ENCODE measurements at places on chromosomes 7 and 10.

DNA sequence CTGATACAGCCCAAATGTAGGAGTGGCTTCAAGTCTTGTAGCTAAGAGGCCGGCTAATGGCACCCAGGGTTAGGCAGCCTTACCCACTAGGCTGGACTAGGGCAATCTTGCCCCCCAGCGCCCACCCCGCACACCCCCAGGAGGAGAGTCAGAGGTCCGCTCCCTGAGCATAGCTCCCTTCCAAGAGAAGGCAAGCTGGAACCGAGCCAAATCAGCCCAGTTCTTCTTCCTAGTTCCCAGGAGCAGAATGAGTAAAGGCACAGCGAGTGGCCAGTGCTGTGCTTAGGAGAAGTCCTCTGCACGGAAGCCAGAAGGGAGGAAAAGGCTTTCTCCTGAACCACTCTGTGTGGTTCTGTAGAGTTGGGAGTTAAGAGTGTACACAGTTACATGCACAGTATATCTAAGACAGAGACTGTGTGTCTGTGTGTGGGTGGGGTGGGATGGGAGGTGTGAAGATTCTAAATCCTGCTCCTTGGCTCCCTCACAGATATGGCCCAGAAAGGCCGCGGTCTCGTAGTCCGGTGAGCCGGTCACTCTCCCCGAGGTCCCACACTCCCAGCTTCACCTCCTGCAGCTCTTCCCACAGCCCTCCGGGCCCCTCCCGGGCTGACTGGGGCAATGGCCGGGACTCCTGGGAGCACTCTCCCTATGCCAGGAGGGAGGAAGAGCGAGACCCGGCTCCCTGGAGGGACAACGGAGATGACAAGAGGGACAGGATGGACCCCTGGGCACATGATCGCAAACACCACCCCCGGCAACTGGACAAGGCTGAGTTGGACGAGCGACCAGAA lies 59.7 kb upstream of the PDCD4 start:
- DNase-seq: no peak

- no peak for DNase-seq
Measured at GRCh38 chr7:276230-276835, 13.6 kb upstream of the FOXL3 start.

- DNase-seq: no peak
Measured at GRCh38 chr10:122078965-122079795, 90.2 kb downstream of the TACC2 start.

- no peak for DNase-seq
Measured at GRCh38 chr10:86350897-86351296, 15.7 kb downstream of the GRID1 start.

GRCh38 chr10:96608805-96609204 lies 22.0 kb upstream of the TM9SF3 start:
- no peak for DNase-seq

- DNase-seq: no peak
Measured at GRCh38 chr7:96080027-96080426, 241.9 kb downstream of the SLC25A13 start.

GRCh38 chr7:17532861-17533404 lies 234.5 kb downstream of the AHR start:
- DNase-seq: no peak

GRCh38 chr10:124012583-124012982 lies 80.8 kb downstream of the CHST15 start:
- no peak for DNase-seq

DNA sequence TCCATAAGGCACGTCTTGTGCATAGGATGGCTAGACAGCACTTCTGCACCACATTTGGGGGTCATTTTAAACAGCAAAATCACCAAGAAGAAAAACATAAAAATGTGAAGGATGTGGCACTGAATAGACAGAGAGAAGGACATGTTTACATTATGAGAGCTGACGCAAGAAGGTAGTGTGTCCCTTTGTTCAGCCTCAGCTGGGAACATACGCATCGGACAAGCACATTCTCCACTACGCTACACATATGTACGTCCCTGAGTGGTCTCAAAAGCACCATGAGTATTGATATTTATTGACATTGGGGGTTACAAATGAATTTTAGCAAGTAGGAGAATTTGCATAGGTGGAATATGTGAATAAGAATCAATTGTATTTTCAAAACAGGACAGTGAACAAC lies 20.2 kb downstream of the DDC start:
- DNase-seq: no peak

DNA sequence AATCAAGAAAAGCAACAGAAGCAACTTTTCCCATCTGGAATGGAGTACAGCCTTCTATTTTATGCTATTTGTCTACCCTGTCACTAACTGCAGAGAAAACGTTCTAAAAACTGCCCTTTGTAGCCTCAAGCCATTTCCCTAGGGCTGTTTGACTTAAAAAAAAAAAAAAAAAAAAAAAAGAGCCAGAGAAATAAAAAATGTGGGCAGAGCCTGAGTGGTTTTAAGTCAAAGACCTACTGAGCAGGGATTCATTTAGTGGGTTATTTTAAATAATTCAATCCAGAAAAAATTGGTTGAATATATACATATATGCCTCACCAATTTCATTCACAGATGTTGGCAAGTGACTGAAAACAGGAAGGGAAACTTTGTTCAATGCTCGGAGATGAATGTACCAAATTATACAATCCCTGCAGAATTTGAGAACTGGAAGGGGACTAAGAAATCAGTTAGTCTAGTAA lies 75.2 kb downstream of the PPP1R3C start:
- DNase-seq: no peak

GRCh38 chr10:7117806-7118674 lies 292.8 kb downstream of the SFMBT2 start:
- no peak for DNase-seq

- DNase-seq: no peak
Measured at GRCh38 chr10:100065084-100065660, 16.5 kb downstream of the CPN1 start.

- no peak for DNase-seq
Measured at GRCh38 chr10:30349967-30350735, 1.1 kb upstream of the MTPAP start.

GRCh38 chr7:80924090-80924489 lies 5.2 kb upstream of the SEMA3C start:
- no peak for DNase-seq

DNA sequence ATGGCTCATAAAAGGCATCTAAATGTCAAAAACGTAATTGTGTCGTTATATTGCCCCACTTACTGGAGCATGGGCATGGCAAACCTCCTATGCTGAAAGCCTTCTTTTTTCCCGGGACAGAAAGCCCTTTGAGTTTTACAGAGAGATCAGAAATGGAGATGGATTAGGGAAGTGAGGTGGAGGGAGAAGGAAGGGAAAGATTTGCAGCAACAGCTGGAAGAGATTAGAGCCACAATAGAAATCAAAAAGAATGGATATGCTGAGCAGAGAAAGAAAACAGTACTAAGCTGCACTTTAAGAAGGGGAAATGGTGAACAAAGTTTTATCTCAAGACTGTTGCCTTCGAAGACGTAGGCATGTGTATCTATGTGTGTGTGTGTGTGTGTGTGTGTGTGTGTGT lies 97.2 kb upstream of the PCGF5 start:
- DNase-seq: no peak

DNA sequence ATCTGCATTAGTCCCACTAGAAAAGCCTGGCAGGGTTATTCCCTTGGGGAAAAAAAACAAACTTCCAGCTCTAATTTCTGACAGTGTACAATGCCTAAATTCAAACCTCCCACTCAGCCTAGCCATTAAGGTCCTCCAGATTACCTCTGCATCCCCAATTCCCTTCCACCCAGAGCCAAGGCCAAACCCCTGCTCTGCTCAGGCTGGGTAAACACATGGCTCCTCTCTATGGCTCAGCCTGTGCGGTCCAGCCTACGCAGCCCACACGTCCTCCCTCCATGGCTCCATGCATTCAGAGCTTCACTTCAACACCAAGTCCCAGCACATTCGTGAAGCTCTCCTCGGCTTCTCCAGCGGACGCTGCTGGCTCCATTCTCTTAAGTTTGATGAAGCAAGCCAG lies 5.2 kb downstream of the DLG5 start:
- no peak for DNase-seq

GRCh38 chr10:5532307-5532605 lies 7.5 kb downstream of the CALML3 start:
- DNase-seq: no peak

- DNase-seq: no peak
Measured at GRCh38 chr7:44153948-44154335, 12.8 kb upstream of the MYL7 start.

GRCh38 chr10:88525371-88526069 lies 57.6 kb downstream of the RNLS start:
- DNase-seq: no peak

GRCh38 chr10:70509757-70510147 lies 31.2 kb downstream of the PALD1 start:
- no peak for DNase-seq

GRCh38 chr10:58756130-58756719 lies 243.6 kb downstream of the BICC1 start:
- DNase-seq: no peak

DNA sequence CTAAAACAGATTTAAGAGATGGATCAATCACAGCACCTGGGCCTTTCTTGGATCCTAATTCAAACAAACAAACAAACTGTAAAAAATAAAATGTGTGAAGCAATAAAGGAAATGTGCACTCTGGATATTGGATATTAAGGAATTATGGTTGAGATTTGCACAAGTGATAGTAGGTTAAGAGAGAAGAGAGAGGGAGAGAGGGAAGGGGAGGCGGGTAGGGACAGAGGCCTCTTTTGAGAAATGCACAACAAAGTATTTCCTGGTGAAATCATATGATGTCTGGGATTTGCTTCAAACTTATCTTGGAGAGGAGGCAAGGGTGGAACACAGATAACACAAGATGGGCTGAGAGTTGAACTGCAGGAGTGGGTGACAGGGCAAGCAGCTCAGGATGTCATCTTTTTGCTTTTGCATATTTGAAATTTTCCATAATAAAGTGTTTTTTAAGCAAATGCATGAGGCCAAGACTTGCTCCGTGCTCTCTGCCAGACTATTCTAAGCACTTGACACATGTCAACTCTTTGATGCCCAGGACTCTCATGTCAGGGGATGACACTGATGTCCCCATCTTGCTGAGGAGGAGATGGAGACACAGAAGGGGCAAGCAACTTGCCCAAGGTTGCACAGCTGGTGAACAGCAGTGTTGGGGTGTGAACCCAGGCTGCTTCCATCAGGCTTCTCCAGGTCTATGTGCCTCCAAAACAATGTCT lies 9.1 kb upstream of the AEBP1 start:
- DNase-seq: no peak

GRCh38 chr10:31288962-31289361 lies 30.1 kb upstream of the ZEB1 start:
- DNase-seq: no peak

GRCh38 chr10:122419016-122419415 lies 35.4 kb upstream of the ARMS2 start:
- DNase-seq: no peak

DNA sequence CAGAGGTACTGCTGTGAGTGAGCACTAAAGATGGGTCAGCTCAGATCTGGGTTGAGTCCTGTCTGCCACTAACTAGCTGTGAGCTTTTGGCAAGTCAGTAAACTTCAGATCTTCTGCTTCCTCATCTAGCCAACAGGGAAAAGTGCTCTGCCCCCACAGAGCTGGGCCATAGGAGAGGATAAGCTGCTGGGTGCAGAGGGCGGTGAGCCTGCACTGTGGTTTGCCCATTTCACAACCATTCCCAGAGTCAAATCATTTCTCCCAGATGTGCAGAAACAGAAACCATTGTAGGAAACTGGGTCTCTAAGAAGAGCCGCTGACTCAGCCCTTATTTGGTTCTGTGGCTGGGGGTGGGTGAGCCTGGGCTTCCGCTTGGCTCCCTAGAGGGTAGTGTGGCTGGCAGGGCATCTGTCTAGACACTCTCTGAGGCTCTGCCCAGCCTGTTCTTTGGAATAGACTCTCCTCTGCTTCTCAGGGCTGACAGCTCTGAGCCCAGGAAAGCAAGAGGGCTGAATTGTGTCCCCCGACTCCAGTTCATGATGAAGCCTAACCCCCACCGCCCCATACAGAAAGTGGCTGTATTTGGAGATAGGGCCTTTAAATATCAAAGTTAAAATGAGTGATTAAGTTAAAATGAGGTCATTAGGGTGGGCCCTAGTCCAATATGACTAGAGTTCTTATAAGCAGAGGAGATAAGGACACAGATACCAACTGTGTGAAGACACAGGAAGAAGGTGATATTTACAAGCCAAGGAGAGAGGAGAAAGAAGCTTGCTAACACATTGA lies 29.5 kb upstream of the ARHGAP22 start:
- DNase-seq: no peak

GRCh38 chr10:122850705-122851640 lies 5.3 kb upstream of the CUZD1 start:
- no peak for DNase-seq

GRCh38 chr7:22610951-22611757 lies 111.2 kb upstream of the STEAP1B start:
- no peak for DNase-seq

DNA sequence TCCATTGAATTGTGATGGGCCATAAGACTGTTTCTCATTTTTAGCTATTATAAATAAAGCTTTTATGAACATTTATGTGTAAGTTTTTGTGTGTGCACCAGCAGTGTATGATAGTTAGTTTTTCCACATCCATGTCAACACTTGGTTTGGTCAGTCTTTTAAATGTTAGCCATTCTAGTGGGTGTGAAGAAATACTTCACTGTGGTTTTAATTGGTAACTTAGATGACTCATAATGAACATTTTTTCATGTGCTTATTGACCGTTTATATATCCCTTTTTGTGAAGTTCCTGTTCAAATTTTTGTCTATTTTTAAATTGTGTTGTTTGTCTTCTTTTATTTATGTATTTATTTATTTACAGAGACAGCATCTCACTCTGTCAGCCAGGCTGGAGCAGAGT lies 23.6 kb upstream of the PDK4 start:
- DNase-seq: no peak

DNA sequence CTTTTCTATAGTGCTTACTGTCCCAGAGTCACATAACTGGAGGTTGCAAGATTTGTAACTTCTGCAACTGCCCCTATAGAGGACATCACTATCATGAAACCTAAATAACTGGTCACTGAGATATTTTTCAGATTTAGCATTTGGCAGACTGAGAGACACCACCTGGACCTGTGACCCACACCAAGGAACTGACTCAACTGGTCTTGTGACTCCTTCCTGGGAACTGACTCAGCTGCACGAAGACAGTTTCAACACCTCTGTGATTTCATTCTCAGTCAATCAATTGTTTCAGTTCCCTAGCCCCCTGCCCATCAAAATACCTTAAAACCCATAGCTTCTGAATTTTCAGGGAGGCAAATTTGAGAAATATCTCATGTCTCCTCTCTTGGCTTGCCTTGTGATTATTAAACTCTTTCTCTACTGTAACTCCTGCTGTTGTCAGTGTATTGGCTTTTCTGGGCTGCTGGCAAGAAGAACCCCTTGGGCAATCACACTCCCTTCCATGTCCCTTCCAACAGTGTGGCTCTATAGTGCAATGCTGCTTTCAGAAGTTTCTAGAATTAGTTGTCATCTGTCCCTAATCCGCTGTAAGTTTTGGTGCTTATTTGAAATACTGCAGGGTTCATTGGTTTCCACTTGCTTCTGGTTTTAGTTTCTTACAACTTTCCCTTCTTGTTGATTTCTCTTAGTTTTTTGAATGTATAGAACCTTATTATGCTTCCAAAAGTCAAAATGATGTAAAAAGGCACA lies 127.8 kb upstream of the ADCY1 start:
- DNase-seq: no peak

Data from stimulated activated CD4-positive, alpha-beta T cell treated with anti-CD3 and anti-CD28 coated beads, Interleukin-4, amount 100 ng/mL, for 24 hours (primary cell).